Stimulated activated effector memory CD8-positive, alpha-beta T cell treated with anti-CD3 and anti-CD28 coated beads, Interleukin-12 subunit alpha, Interleukin-12 subunit beta, amount 100 ng/mL, for 72 hours (primary cell): ENCODE measurements at places on chromosomes 5 and 9.

DNA sequence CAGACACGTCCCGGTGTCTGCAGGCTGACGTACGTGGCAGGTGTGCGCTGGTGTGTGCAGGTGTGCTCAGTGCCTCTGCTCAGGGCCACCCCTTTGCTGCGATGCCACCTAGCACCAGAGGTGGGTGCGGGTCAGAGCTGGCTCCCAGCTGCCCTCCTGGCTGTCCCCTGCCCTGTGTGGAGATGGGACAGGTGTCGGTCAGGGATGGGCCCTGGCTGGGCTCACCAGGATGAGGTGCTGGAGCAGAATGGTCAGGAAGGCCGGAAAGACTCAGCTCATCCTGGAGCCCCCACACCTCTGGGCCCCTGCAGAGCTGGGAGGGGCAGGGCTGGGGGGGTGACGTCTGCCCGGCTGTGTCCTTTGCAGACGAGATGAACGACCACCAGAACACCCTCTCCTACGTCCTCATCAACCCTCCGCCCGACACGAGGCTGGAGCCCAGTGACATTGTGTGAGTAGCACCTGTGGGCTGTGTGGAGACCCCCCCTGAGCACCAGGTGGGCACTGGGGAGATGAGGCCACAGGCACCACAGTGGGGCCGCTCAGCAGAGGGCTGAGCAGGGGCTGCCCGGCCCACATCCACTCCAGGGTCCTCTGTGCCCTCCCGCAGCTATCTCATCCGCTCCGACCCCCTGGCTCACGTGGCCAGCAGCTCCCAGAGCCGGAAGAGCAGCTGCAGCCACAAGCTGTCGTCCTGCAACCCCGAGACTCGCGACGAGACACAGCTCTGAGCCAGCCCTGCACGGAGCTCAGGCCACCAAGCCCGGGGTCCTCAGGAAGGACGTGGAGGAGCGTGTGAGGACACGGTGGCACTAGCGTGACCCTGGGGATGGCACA lies 89.7 kb downstream of the KCNT1 start:
- DNase-seq: no peak

DNA sequence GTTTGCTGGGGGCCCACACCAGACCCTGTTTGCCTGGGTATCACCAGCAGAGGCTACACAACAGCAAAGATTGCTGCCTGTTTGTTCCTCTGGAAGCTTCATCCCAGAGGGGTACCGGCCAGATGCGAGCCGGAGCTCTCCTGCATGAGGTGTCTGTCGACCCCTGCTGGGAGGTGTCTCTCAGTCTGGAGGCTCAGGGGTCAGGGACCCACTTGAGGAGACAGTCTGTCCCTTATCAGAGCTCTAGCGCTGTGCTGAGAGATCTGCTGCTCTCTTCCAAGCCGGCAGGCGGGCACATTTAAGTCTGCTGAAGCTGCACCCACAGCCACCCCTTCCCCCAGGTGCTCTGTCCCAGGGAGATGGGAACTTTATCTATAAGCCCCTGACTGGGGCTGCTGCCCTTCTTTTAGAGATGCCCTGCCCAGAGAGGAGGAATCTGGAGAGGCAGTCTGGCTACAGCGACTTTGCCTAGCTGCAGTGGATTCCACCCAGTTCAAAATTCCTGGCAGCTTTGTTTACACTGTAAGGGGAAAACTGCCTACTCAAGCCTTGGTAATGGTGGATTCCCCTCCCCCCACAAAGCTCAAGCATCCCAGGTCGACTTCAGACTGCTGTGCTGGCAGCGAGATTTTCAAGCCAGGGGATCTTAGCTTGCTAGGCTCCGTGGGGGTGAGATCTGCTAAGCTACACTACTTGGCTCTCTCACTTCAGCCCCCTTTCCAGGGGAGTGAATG lies 206.0 kb upstream of the TLX3 start:
- DNase-seq: no peak

DNA sequence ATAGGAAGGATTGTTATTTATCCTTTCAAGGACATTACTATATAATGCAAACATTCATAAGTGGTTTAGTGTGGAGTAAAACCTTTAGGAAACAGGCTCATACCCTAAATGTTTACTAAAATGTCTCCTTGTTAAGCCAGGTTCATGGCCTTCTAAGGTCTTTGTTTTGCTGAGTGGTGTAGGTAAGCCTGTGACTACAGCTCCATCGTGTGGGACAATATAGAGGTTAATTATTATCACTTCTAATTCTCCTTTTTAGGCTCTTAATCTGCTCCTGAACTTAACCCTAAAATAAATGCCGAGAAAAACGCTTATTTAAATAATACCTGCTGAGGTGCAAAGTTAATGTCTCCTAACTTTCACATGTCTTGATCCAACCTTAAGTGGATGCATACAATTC lies 43.8 kb downstream of the SPINK5 start:
- no peak for DNase-seq

GRCh38 chr5:132506094-132506692 lies 15.6 kb upstream of the IRF1 start:
- DNase-seq: peak; percentile 47

GRCh38 chr9:95021166-95021886 lies 294.8 kb downstream of the AOPEP start:
- no peak for DNase-seq

- DNase-seq: no peak
These were observed 243.8 kb upstream of the ZNF462 start for GRCh38 chr9:106619211-106619610.

DNA sequence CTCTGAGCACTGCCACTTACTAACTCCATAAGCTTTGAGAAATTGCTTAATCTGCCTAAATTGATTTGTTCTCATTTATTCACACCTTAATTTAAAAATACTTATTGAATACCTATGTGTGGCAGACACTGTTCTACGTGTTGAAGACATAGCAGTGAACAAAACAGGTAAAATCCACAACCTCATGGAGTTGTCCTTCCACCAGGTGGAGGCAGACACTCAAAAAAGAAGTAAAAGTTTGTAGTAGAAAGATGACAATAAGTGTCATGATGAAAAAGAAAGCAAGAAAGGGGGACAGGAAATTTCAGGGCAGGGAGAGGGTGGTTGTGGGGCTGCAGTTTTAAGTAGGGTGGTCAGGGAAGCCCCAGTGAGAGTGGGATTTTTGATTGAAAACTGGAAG lies 94.9 kb downstream of the SREK1 start:
- DNase-seq: no peak

DNA sequence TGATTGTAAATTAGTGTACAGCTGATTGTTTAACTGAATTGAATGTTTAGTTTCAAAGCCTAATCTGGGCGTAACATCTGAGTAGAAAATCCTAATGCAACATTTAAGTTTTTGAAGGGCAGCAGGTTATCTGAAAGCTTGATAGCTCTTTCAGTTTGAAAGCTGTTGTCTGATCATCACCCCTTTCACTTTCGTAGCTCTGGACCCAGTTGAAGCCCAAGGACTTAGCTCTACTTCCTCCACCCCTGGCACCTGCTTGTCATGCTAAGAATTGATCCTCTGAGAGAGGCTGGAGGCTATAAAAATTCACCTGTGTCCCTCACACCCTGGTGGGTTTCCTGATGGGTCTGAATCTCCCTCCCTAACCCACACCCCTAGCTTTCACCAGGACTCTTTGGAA lies 86.0 kb downstream of the ZFAND5 start:
- no peak for DNase-seq

- DNase-seq: no peak
These were observed 227.8 kb upstream of the CDH9 start for GRCh38 chr5:27266184-27266583.

- DNase-seq: no peak
These were observed 284.8 kb downstream of the PDE4D start for GRCh38 chr5:59608745-59609144.

- no peak for DNase-seq
These were observed 3.5 kb upstream of the PHYHD1 start for GRCh38 chr9:128917151-128917849.

- DNase-seq: no peak
These were observed 37.8 kb upstream of the ANKH start for GRCh38 chr5:14909369-14909768.

DNA sequence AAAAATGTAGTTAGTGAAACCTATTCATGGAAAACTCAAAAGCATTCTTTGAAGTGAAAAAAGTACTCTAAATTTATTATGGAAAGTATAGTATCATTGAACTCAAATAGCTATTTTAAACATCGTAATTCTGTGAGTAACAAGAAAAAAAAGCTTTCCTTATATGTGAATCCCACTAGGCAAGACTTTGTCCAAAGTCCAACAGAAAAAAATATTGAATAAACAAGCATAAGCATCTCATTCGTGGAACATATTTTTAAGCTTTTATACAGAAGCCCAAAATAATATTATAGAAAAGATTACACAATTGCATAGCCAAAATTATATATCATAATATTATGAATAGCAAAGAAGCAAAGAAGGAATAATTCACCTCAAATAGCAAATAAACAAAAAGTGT lies 79.4 kb upstream of the IFNE start:
- no peak for DNase-seq

- DNase-seq: no peak
These were observed 132.2 kb downstream of the CDC42SE2 start for GRCh38 chr5:131396015-131396414.

DNA sequence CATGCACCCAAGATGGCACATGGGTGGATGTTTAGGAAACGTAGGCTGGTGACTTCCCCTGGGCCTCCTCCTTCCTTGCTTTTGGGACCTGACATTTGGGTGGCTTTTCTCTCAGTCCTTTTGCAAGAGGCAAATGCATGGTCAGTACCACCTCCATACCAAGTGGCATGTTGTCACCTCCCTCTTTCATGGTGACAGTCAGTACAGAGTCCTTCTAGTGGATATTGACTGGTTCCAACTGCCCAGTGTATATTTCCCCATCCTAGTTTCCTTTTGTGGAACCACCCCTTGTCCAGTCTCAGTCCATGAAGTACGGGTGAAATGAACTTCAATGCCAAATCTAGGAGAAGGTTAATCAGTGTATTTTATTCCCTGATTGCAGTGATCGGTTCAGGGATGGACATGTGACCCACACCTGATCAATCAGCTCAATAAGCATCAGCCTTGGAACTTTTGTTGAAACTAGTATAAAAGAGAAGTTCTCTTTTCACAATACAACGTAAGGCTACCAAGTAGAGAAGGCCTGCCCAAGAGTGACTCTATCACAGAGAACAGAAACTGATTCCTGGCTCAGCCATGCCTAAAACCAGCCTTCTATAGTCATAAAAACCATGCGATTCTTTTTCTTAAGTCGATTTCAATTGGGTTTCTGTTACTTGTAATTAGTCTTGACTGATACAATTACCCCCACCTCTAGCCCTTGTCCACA lies 143.4 kb upstream of the KLF9 start:
- no peak for DNase-seq

DNA sequence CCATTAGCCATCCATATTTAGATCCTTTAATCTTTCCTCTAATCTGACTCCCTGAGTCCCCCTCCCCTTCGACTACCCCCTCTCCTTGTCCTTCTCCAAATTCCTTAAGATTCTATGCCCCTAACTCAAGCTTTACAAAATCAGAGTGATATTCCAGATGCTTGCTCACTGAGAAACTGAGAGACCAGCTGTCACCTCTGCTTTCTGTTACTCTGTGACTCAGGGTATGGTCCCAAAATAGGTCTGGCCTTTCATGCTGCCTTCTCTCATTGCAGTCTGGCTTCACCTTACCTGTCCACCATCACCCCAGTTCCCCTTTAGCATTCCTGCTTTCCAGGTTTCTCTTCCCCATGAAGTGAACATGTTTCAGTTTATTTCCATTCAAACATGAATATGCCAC lies 383.3 kb upstream of the SLC30A5 start:
- DNase-seq: no peak

- peak; percentile 78 for DNase-seq
These were observed 467 bp upstream of the VLDLR start for GRCh38 chr9:2620919-2621721.
